ENCODE measurements at places on chromosomes 16 and 17.

DNA sequence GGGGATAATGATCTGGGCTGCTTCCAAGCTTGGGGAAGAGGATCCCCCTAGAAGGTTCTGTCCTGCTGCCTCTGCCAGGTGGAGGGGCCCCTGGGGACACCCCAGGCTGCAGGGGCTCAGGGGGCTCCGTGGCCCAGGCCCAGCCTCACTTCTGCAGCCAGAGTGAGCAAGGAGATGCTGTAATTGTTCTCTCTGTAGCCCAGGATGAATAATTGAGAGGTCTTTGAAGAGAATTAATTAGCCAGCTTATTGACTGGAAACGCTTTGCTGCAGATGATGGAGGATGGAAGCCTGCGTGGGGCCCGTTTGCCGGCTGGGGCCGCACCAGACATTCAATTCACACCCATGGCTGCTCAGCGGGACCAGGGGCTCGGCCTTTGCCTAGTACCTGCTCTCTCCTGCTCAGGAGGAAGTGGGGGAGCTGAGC, 38.5 kb downstream of the TMEM235 start:
- DNase-seq = no peak

DNA sequence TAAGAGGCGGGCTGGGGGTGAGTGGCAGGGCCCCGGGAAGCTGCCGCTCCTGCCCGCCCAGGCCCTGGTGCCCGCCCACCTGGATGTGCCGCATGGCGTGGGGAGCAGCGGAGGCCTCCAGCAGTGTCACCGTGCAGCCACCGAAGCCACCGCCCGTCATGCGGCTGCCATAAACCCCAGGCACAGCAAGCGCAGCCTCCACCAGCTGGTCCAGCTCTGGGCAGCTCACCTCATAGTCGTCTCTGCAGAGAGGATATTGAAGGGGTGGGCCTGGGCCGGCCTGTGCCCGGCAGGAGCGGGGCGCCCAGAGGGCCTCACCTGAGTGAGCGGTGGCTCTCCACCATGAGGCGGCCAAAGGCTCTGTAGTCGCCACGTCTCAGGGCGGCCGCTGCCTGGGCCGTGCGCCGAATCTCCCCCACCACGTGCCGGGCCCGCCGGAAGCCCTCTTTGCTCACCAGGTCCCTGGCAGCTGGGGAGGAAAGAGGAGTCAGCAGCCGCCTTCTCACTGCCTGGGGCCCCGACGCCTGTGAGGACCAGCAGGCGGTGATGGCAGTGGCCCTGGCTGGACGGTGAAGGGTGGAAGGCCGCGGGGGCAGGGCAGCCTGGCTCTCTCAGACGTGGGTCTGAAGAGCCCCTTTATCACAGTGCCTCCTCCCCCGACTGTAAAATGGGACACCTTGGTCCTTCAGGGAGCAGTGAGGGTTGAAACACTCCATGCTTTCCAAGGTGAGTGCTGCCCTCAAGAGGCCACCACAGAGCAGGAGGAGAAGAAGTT, 6.7 kb downstream of the GALK1 start:
- no peak for DNase-seq

- no peak for DNase-seq
These were observed 519 bp upstream of the NTN1 start for GRCh38 chr17:9020824-9021157.

DNA sequence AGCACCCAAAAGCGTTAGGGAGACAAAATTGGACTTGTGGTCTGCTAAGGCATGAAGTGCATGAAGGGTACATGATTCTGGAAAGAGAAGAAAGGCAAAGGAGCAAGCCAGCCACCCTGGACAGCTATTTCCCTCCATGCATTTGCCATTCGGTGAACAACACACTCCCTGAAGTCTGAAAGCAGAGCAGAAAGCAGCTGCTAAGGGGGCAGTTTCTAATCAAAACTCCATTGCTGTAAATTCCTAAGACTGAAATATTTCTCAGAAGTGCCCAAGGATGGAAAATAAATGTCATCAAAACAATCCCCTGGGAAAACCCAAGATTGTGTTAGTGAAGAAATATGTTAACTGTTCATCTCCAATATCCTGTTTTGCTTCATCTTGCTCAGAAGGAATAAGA, 44.3 kb downstream of the PMP22 start:
- peak; percentile 83 for DNase-seq

DNA sequence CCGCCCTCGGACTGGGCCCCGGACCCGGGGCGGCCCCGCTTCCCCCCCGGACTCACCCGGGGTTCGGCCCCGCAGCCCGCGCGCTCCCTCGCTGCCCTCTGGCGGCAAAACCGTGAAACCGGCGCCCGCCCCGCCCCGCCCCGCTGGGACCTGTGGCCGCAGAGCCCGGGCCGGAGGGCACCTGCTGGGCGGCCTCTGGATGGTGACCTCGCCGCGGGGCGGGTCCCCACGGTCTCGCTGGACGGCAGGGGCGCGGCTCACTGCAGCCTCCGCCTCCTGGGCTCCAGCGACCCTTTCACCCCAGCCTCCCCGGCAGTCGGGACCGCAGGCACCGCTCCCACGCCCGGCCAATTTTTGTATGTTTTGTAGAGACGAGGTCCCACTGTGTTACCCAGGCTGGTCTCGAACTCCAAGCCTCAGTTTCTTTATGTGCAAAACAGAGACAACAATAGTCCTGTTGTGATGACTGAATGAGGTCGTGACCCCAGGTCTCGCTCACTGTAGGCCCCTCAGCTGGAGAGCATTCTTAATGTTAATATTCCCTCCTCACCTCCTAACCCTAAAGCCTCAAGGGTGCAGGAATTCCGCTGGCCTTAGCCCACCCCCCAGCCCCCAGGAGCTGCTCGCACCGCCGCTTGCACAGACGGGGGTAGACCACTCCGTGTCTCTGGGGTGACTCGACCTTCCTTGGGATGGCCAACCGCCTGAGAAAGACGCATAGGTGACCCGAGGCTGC, 33.7 kb upstream of the RPH3AL start:
- peak; percentile 34 for DNase-seq

- no peak for DNase-seq
These were observed 41.9 kb upstream of the POLR3E start for GRCh38 chr16:22255335-22255734.

GRCh38 chr16:86497551-86498021, 12.7 kb upstream of the FOXF1 start:
- DNase-seq = no peak

DNA sequence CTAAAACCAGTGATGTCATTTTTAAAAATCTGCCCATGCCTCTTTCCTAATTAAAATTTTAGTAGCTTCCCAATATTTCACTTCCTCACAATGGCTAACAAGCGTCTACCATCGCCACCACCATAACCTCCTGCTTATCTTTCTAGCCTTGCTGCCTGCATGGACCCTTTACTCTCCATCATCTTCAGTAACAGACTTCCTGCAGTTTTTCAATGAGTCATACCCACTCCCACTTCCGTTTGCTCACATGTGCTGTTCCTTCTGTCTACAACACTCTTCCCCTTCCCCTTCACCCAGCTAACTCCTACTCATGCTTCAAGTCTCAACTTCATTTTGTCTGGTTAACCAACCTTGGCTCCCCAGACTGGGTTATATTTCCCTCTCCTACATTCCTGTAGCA, 12.8 kb upstream of the SKAP1 start:
- no peak for DNase-seq

- DNase-seq = no peak
These were observed 11.4 kb downstream of the MYL4 start for GRCh38 chr17:47220531-47220999.

DNA sequence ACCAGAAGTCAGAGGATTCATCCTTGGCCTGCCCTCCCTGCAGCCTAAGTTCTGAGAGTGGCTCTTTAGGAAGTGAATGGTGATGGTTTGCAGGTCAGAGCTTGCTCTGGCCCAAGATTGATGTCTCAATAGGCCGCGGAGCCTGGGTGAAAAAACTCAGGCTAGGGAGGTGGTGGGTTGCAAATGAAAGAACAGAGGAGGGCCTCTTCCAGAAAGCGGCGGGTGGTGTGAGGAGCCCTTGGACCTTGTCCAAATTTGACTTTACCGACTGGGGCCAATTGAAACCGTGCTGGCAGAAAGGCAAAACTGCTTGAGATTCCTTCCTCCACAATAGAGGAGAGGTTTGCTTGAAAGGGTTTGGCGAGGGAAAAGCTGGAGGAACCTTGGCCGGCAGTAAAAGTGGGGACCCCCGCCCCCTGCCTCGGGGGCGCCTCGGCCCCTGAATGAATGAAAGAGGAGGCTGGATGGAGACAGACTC, 331.3 kb downstream of the SEC14L1 start:
- peak; percentile 75 for DNase-seq

- peak; percentile 14 for DNase-seq
These were observed 50.4 kb downstream of the SLFN5 start for GRCh38 chr17:35293151-35293847.

GRCh38 chr17:55354010-55354409, 67.6 kb downstream of the MMD start:
- DNase-seq = no peak

DNA sequence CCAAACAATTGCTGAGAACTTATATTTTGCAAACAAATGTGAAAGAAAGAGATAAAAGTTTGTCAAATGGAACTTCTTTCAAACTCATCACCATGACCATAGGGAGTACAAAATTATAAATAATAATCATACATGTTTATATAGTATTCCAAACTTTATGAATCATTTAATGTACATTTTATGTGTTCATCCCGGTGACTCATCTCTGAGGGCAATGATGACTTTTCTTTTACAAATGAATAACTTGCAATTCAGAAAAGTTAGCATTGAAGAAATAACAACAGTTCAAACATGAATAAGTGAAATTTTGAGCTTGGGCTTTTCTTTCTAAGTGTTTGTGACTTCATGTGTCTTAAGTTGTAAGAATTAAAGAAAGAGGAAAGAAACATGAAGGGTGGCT, 66.3 kb upstream of the CDH8 start:
- DNase-seq = peak; percentile 65

GRCh38 chr16:88566158-88566557, 4.0 kb upstream of the ZC3H18 start:
- peak; percentile 55 for DNase-seq

DNA sequence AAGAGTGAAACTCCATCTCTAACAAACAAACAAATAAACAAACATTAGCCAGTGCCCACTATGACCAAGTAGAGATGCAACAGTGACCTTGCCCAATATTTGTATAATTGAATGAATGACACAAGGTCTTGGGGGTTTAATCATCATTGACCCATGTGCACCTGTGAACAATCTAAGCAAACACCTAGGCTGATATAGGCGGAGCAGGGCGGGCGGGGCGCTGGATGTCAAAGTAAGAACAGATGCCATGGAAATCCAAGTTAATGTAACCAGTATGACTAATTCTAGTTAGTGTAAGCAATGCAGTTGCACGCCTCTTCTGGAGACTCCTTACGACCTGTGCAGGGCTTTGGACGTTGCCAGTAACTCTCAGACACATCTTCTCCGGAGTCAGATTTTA, 17.6 kb downstream of the RCVRN start:
- DNase-seq = no peak
